Psoas muscle (tissue), 8 donors: ENCODE measurements at places on chromosomes 16 and 17.

GRCh38 chr16:57682809-57683635, 11.6 kb upstream of the DRC7 start:
- no peak for DNase-seq

GRCh38 chr16:50335196-50335958, 33.4 kb downstream of the BRD7 start:
- no peak for DNase-seq

GRCh38 chr17:40699371-40699770, 4.2 kb downstream of the KRT24 start:
- no peak for DNase-seq

GRCh38 chr17:9644910-9645751, at the start of gene USP43:
USP43 (plus strand) TSS chr17:9645517; CDS start chr17:9645633, 116 bp downstream.
- no peak for DNase-seq

- DNase-seq, result no peak
Observed at GRCh38 chr16:3468501-3468900, 25.0 kb downstream of the NAA60 start.

DNA sequence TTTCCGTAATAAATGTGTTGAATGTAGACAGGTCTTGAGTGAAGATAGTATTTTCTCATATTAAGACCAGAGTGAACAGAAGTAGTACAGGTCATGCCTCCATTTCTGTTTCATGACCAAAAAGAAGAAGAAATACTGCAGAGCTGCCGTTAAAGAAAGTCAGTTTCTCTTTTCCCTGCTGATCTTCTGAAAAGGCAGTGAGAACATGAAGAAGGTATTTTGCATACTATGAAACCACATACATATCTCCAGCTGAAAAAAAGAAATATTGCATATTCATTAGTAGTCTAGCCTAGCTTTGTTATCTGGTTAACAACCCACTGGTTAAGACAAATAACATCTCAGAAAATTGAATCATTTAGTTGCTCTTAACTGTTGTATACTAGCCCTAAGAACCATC, 138.4 kb downstream of the PHKB start:
- no peak for DNase-seq
